HCT116 (cell line): ENCODE measurements at places on chromosomes 16 and 17. TPM values are rescaled to one million over a fixed set of nuclear protein-coding genes. Genes with fewer than 3 reads are reported as not detected.

- no peak for DNase-seq
Observed at GRCh38 chr17:65154770-65155589, 17.8 kb downstream of the RGS9 start.

XPO6 gene
- total RNA-seq = 162 TPM

- no peak for DNase-seq
Observed at GRCh38 chr17:63498626-63499195, 21.9 kb downstream of the ACE start.

CMTM1 gene
- total RNA-seq = 5.2 TPM

KRTAP4-9 gene
- not detected for total RNA-seq

DNA sequence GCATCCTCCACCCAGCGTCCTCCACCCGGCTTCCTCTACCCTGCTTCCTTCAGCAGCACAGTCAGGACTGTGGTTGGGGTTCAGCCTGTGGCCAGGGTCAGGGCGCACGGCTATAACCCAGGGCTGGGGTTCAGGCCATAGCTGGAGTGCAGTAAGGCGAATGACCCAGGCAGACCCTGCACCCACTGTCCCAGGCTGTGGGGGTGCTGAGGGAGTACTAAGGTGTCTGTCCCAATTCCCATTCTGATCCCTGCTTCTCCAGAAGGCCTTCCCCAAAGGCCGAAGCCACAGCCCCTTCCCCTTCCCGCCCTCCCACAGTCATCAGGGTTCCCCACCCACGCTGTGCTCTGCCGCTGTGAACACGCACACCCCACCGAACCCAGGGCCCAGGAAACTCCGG, 12.4 kb downstream of the EMC6 start:
- no peak for DNase-seq

GTF3C1 gene
- 97.5 TPM for total RNA-seq

DNA sequence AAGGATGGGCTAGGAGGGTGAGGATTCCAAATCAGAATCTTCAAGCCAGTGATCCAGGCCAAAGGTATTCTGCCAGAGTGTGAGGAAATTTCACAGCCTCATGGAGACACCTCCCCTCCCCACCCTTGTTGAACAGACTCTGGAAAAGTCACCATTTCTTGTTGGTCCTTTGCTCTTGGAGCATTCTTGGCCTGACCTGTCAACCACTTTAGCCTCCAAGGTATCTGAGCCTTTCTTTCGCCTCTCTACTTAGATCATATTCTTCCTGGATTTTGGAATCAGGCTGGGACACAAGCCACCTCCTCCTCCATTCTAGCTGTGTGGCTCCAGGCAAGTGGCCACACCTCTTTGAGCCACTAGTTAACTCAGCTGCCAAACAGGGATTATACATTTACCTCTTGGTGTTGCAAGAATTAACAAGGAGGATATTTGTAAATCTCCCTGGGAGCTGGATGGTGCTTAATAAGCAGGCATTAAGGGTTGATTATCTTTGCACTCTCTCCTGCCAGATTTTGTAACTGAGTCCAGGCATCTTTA, 193.5 kb downstream of the WWOX start:
- DNase-seq = no peak

RNF222 gene
- total RNA-seq = not detected

- no peak for DNase-seq
Observed at GRCh38 chr17:45040459-45040858, 11.0 kb downstream of the DCAKD start.

NTN1 gene
- 4.2 TPM for total RNA-seq

DNA sequence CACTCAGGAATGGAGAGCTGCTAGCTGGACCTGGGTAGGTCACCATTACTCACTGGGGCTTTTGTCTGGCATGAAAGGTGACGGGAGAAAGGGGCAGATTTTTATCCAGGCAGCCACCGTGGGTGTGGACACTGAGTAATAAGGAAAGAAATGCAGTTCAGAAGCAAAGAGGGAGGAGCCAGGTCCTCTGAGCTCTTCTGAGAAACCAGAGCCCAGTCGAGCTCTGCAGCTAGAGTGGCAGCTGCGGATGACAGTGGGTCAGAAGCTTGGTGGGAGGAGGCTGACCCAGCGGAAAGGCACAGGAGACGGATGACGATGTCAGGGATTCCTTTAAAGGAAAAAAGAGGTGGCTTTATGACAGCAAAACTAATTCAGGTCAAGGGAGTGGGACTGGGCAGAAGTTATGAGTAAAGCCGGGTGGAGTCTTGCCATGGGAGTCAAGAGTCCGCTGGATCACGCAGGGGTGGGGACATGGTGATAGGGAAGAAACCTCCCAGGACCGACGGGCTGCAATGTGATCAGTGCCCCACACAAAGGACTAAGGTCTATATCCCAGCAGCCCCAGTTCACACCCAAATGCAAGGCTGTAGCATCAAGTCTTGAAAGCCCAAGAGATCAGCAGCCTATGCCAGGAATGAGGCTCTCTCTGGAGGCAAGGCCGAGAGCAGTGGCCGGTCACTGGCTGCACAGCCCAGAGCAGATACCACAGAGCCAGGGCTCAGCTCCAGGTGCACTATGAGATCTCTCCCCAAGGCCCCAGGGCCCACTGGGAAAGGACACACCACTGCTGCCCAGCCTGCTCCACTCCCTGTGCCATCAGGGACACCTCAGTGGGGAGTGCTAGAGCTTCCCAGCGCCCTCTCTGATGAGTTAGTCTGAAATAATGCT, 6.3 kb upstream of the MNT start:
- peak; percentile 90 for DNase-seq

DNA sequence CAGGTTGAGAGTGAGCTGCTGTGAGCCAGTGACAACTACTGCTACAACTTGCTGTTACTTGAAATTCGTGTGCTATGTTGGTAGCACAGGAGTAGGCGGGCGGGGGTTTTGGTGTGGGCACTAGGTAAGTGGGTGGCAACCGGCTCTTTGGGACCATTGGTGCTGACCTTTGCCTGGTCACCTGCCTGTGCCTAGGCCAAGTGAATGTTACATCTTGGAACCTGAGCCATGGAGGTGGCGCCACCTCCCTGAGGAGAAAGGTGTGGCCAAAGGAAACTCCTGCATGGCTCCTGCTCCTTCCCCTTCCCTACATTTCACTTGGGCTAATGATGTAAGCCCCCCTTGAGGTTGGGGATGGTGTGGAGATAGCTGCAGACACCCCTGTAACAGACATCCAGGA, 25.4 kb upstream of the ARHGAP23 start:
- DNase-seq = no peak

GRCh38 chr17:30556374-30557332, 79.4 kb downstream of the GOSR1 start:
- no peak for DNase-seq

UBALD2 gene
- 94.3 TPM for total RNA-seq

DNA sequence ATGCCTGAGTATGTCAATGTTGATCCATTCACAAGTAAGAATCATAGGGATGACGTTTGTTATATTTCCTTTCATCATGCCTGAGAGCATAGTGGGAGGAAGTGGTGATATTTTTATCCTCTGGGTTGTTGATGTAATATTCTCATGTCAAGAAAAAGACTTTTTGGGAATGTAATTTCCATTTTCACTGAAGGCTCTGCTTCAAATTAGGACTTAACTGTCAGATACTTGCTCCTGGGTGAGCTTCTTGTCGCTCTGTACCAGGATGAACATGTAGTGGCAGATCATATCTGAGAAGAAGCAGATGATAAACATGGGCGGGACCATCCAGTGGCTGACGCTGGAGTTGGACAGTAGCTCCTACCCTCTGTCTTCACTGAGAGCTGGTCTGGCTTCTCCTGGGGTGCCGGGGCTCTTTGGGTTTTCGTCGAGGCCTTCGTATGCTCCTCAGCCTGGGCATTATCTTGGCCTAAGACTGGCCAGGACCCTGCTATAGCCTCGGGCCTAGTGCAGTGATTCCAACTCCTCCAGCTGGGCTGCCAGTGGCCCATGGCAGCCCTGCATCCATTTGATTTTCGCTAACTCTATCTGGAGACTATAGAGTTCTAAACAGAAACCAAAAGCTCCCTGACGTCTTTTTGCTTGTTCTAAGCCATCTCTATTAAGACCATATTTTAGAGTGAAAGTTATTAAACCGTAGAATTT, 19.7 kb downstream of the CYB5B start:
- DNase-seq = no peak

DNA sequence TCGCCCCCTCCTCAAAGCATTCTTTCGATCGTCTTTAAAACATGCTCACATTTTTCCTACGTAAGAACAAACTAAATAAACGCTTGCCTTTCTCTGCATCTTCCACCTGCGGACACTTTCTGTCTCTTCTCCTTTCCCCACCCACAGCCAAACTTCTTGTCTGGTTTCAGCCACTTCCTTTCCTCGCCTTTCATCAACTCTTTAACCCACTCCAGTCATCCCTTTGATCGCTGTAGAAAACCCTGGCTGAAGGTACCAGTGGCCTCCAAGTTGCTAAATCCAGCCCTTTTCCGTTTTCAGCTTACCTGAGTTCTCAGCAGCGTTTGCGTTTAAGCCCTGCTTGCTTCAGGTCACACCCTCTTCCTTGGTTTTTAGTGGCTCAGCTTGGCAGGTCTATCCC, 483 bp downstream of the RPA1 start:
- DNase-seq = no peak

DNA sequence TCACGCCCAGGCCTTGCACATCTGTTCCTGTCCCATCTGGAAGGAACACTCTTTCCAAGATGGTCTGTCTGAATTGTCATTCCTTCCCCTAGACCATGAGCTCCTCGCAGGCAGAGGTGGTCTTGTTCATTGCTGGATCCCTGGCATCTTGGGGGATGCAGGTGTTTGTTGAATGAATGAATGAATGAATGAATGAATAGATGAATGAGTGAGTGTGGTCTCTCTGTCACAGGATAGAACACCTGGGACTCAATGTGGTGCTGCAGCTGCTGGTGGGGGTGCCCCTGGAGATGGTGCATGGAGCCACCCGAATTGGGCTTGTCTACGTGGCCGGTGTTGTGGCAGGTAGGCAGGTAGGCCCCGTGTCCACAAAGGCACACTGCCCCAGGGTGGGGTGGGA, 32.2 kb downstream of the RHBDL3 start:
- no peak for DNase-seq
